Activated CD4-positive, alpha-beta T cell treated with anti-CD3 and anti-CD28 coated beads, Interleukin-2, amount 50 U/mL, for 48 hours (primary cell): ENCODE measurements at places on chromosomes 5 and 9.

GRCh38 chr5:3122985-3123762, 371.7 kb upstream of the IRX2 start:
- no peak for DNase-seq

DNA sequence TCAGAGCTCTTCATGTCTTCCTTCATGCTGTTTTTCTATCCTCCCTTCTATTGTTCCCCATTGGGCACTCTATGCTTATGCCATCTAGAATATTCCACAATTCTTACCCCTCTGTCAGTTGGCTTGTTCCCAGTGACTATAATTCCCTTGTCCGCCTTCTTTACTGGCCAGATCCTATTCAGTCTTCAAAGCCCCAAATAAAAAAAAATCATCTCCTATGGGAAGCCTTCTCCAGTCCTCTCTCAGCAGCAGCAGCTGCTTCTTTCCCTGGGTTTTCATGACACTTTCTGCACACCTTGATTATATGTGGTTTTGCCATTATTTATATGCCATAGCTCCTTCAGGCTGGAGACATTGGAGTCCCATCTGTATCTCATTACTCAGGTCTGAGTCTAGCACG, 54.6 kb upstream of the TNFAIP8 start:
- DNase-seq = no peak

DNA sequence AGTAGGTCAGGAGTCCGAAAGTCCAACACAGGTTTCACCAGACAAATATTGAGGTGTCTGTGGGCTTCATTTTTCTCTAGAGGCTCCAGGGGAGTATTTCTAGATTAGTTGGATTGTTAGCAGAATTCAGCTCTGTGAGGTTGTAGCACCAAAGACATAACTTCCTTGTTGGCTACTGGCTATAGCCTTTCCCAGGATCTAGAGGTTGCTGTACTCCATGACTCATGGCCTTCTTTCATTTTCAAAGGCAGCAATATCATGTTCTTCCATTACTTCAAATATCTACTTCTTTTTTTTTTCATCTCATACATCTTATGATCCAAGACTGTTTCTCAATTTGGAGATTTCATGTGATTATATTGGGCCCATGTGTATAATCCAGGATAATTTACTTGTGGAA, 404.0 kb upstream of the FAM174A start:
- no peak for DNase-seq

DNA sequence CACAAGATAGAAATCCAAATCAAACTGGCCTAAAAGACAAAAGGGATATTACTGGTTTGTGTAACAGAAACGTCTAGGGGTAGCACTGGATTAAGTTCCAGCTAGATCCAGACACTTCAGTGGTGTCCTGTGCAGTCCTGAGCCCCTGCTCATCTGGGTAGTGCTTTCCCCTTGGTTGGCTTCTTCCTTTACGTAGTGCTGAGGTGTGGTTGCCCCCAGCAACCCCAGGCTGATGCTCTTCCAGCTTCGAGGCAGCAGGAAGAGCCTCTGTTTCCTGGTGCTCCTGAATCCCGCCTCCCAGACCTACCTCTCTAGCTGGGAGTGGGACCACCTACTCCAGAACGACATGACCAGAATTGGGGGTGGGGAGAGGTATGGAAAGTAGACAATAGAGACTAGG, 166.1 kb upstream of the ADRA1B start:
- no peak for DNase-seq

DNA sequence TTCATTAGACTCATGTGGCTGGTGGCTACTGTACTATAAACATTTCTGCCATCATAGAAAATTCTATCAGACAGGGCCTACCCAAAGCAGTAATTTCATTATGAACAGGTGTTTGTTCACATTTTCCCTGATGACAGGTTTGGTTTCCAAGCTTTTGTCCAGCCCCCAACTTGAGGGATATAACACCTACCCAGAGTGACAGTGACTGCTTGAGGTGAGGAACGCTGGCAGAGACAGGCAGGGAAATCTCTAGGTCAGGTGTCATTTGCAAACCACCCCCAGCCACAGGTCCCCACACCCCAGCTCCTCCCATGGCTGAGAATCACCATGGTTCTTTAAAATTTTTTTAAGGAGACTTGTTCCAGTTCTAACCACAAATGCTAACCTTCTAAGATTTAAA, 25.5 kb downstream of the GOLM1 start:
- DNase-seq = no peak

DNA sequence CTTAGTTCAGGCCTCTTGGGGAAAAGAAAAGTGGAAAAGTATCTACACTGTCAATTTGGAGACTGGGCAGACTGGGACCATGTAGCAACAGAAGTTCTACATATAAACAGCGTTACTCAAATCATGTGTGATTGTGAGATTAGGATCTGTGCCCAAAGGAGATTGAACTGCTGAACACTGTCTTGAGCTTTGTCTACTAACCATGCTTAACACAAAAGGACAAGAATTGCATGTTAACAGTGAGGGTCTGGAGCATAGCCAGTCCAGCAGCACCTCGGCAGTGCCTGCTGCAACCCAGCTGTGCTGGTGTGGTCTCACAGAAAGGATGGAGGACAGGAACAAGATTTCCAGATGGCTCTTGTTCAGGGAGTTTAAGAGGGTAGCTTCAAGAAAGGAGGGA, 5.7 kb downstream of the PAM start:
- no peak for DNase-seq

- DNase-seq = no peak
Observed at GRCh38 chr5:144028058-144028457, 142.4 kb downstream of the YIPF5 start.

GRCh38 chr5:116887104-116887503, 312.5 kb upstream of the SEMA6A start:
- DNase-seq = no peak

DNA sequence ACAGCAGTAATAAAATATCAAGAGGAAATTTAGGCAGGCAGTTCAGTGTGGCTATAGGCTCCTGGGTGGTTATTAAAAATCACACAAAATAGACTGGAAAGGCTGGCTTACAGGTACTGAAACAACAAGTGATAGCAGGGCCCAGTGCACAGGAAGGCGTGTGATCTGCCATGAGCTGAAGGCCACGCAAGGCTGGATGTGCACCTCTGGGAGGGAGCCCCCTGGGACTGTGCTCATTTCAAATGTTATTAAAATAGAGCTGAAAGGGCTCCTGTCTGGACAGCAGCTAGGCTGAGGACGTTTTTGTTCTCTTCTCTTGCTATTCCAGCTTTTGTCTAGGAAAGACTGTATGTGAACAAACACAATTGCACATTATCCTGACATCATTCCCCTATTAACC, 324.3 kb upstream of the RFX3 start:
- no peak for DNase-seq

DNA sequence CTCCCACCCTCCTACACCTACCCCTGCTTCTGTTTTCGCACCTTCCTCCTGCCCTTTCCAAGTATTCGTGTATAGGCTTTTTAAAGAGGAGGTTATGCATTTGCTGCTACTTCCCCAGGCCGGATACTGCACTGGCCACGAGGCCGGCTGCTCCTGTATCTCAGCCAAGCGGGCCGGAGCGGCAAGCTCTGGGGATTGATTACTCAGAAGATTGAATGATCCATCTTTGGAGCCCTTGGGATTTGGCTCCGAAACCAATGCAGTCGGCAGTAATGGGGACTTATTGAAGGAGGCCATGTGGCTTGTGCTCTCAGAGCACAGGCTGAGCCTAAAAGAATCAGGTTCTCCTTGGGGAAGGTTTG, 405.3 kb downstream of the TLE4 start:
- no peak for DNase-seq

- no peak for DNase-seq
Observed at GRCh38 chr5:154714266-154714986, 40.8 kb upstream of the LARP1 start.

DNA sequence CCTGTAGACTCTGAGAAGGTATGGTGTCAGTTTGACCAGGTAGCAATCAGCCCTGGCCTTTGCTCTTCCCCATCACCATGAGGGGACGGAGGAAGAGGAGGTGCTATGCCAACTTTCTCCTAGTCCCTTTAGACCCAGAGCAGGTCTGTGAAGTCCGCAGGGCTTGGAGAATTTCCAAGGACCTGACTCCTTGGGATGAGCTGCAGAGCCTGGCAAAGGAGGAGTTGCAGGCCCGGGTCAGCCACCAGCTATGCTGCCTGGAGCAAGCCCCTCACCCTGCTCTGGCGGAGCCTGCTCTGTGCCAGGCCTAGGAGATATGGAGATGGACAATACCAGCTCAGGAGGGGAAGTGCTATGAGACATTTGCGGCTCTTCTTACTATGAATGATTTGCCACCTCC, 188.3 kb downstream of the CDK5RAP2 start:
- no peak for DNase-seq

GRCh38 chr5:98921947-98922505, 6.8 kb downstream of the CHD1 start:
- DNase-seq = no peak

GRCh38 chr5:9059920-9060691, 485.8 kb downstream of the SEMA5A start:
- no peak for DNase-seq

DNA sequence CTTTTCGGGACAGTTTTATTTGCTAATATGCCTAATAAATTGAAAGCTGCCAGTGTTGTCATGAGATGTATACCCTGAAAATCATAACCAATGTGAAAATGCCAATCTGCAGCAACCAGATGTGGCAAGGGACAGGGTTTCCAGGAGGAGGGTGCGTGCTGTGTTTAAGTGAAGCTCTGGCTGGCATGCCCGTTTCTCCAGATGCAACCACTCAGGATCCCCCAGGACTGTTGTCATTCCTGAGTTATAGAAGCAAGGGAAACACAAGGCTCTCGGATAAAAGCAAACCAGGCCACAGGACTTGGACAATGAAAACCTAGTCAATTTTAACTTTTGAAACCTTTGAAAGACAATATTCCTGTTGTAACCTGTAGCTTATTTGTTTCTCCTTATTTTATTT, 360.2 kb downstream of the SLIT3 start:
- no peak for DNase-seq
